Mammary epithelial cell (primary cell): ENCODE measurements at places on chromosomes 13 and 19.

GRCh38 chr13:46100191-46100815 is 4.5 kb downstream of the CPB2 start:
- DNase-seq, result no peak

- DNase-seq, result no peak
Observed at GRCh38 chr19:2394054-2394441, 33.3 kb downstream of the TIMM13 start.

DNA sequence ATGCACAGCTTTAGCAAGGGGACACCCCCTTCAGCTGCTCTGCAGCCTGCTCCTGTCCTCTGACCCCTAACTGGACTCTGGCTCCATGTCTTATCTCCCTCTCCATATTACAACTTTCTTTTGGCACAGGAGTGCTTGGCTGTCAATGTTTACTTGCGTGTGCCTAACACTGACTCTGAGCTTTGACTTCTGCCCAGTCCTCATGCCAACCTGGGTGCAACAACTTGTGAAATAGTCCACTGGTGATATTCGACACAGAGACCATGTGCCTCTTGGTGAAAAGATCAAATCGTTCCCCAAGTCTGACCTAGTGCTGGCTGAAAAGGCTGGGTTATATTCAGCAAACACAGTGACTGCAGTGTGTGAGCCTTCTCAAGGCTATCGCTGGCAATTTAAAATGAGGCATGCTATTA is 34.1 kb upstream of the KLF12 start:
- no peak for DNase-seq

DNA sequence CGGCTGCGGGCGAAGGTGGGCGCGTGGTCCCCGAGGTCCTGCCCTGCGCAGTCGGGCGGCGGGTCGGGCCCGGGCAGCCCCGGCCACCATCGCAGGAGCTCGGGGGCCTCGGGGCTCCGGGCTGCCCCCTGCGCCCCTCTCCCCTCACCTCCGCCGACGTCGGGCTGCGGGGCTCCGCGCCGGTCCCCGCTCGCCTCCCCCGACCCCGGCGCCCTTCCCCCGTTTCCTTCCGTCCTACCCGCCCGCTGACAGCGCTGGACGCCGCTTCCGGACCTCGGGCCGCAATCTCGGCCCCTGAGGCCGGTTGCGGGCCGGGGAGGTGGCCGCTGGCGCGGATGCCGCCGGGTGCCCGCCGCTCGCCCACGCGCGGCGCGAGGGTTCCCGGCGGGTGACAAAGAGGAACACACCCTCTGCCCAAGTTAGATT is 720 bp downstream of the FARP1 start:
- peak; percentile 20 for DNase-seq

GRCh38 chr13:45872566-45872965 is 21.0 kb upstream of the SIAH3 start:
- no peak for DNase-seq

- no peak for DNase-seq
Observed at GRCh38 chr19:34549833-34550232, 68.3 kb downstream of the WTIP start.

DNA sequence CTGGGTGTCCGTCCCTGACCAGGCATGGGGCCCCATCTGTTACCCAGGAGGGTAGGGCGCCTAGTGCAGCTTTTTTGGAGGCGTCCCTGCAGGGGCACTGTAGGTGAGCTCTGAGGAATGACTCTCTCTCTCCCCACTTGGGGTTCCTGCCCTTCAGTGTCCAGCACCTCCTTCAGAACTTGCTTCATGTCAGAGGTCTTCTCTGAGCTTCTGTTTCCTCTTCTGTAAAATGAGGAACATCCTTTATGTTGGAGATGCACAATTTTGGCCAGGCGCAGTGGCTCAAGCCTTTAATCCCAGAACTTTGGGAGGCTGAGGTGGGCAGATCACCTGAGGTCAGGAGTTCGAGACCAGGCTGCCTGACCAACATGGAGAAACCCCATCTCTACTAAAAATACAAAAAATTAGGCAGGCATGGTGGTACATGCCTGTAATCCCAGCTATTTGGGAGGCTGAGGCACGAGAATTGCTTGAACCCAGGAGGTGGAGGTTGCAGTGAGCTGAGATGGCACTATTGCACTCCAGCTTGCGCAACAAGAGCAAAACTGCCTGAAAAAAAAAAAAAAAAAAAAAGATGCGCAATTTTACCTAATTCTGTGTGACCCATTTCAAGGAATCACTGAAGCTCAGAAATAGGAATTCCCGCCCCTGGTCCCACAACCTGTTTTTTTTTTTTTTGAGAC is 15.2 kb upstream of the PIK3R2 start:
- DNase-seq, result no peak

GRCh38 chr13:109615721-109616420 is 170.5 kb downstream of the IRS2 start:
- no peak for DNase-seq

DNA sequence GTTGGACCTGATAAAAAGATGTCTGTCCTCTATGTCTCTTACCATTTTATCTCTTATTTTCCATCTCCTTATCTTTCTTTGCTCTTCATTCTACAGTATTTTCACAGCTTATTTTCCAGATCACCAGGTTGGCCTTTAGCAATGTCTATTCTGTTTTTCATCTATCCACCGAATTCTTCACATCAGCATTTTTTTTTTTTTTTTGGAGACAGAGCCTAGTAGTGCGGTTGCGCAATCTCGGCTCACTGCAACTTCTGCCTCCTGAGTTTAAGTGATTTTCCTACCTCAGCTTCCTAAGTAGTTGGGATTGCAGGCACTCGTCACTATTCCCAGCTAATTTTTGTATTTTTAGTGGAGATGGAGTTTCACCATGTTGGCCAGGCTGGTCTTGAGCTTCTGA is 49.0 kb downstream of the DNAJC15 start:
- no peak for DNase-seq

GRCh38 chr19:478976-479375 is 17.3 kb upstream of the MADCAM1 start:
- no peak for DNase-seq

DNA sequence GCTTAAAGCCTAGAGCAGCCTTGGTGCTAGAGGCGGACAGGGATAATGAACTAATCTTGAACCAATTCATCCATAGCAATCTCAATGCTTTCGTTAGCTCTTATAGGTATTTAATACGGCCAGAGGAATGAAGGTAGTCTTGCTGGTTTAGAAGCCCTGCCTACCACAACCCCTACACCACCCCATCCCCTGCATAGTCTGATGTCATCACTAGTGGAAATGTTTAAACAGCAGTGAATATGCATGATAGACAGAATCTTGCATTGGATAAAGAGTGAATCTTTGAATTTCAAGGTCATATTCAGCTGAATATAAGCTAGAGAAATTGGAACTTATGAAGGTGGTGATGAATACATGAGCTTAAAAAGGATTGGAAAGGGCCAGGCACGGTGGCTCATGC is 321.9 kb downstream of the ITGBL1 start:
- DNase-seq, result no peak

DNA sequence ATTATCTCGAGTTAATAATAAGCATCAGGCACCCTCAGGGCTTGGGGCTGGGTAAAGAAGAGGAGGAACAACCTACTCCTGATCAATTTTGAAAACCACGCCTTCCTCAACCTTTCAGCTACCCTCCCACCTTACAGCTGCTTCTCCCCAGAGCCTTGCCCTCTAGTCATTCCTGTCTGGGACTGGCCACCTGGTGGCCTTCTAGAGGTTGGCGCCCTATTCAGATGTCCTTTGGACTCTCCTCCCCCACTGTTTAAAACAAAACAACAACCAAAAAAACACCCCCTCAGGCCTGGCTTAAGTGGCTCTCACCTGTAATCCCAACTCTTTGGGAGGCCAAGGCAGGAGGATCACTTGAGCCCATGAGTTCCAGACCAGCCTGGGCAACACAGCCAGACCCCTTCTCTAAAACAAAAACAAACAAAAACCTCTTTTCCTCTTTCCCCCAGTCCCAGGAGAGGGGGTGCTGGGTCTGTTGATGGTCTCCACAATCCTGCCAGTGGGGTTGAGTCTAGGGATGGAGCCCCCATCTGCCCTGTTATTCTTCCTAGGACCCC is 62.3 kb downstream of the CCDC70 start:
- DNase-seq, result no peak

GRCh38 chr13:79631051-79631659 is 150.2 kb downstream of the NDFIP2 start:
- DNase-seq, result peak; percentile 97

GRCh38 chr13:79407349-79407979 is 1.4 kb upstream of the RBM26 start:
- no peak for DNase-seq

DNA sequence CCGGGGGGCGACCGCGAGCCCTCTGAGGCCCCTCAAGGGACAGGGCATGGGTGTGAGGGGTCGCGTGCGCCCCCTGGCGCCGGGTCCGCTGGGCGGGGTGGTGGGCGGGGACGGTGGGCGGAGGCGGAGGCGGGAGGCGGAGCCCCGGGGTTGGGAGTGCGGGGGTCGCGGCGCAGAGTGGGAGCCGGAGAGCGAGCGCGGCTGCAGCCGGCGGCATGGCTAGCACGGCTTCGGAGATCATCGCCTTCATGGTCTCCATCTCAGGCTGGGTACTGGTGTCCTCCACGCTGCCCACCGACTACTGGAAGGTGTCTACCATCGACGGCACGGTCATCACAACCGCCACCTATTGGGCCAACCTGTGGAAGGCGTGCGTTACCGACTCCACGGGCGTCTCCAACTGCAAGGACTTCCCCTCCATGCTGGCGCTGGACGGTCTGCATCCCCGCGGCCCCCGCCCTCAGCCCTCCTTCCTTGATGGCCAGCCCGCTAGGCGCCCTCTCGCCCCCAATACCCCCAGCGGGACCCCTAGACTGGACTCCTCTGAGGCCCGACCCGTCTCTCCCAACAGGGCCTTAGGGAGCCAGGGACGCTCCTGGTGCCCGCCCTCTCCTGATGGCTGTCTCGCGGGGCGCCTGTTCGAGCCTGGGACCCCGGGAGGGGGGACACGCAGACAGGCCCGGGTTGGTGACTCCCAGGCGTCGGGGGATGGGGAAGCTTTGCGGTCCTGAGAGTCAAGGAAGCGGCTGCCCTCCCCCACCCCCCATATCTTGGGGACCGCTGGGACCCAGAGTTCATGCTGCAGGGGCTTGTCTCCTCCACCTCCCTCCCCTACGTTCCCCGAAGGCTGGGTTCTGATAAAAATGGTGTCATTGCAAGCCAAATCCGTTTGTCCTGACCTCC is at the start of gene CLDN10:
Gene CLDN10, plus strand, starts transcription at position 182 of the 903 bp plus-strand sequence. Its CDS starts 34 bp downstream, at position 216.
- no peak for DNase-seq

GRCh38 chr19:39190768-39191167 is 6.0 kb upstream of the NCCRP1 start:
- DNase-seq, result no peak

GRCh38 chr13:83286737-83287136 is 595.5 kb downstream of the SLITRK1 start:
- DNase-seq, result peak; percentile 51

GRCh38 chr19:33551676-33552075 is 30.1 kb upstream of the PEPD start:
- DNase-seq, result no peak

DNA sequence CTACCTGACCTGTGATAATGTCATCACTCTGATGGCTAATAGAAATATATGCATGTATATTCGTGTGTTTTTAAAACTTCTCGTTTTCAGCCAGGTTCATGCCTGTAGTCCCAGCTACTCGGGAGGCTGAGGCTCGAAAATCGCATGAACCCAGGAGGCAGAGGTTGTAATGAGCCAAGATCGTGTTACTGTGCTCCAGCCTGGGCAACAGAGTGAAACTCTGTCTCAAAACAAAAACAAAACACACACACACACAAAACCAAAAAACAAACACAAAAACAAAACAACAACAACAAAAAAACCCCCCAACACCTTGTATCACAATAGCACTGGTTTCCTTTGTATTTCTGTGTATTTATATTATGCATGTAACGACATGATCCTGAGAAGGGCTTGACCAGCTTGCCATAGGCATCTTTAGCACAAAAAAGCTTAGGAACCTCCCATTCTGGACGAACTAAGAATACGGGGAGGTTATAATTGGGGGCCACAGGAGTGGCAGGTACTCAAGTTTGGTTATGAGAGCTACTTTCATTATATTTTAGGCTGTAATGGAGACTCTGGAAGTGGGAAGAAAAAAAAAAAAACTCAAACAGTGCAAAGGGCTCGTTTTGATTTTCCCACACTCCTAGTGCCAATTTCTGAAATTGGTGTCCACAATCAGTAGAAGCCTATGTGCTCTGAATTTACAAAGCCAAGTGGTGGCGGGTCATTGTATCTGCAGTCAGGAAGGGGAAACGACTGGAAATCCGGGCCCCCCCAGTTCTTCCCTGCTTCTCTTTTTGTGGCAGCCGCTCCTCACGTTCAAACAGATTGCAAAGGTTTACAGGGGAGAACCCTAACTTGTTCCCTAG is 1.2 kb upstream of the ACP7 start:
- peak; percentile 21 for DNase-seq

DNA sequence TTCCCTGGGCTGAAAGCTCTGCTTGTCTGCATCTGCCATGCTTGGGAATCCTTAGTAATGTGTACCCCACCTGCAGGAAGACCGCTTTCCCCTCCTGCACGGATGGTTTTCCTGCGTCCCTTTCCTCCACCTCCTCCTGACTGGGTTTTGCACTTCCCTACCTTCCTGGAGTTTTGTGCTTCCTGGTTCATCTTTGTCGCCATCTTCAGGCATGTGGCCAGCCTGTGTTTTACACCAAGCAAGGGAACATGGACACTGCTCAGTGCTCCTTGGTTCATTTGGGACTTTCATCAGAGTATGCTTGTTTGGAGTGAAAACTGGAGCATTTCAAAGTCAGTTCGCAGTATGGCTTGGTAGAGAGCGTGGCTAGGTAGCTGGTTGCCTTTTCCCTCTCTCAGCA is 30.7 kb downstream of the ERICH6B start:
- DNase-seq, result peak; percentile 15

DNA sequence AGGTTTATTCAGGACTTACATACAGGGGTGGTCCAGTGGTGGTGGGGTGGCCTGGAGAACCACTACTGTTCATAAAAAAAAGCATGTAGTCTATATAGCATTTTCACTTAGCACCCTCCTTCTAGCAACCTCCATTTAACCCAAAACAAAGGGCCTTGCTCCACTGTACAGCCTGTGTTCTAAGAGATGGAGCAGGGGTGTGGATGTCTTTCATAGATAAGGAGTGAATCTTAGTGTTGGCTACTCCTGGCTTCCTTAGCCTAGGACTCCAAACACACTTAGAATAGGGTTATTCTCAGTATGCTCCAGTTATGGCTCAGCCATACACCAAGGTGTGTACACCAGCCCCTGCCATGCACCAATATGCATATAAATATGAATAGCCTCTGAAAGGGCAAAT is 95.2 kb downstream of the ELF1 start:
- no peak for DNase-seq

GRCh38 chr13:49657241-49657641 is 28.9 kb downstream of the ARL11 start:
- DNase-seq, result no peak

GRCh38 chr13:101026736-101027398 is 352.3 kb upstream of the TMTC4 start:
- DNase-seq, result no peak

GRCh38 chr19:15555021-15555420 is 46.7 kb downstream of the CYP4F22 start:
- DNase-seq, result no peak

- DNase-seq, result no peak
Observed at GRCh38 chr13:90806016-90806615, 541.4 kb upstream of the MIR17HG start.

- no peak for DNase-seq
Observed at GRCh38 chr13:111927181-111927540, 139.8 kb upstream of the SOX1 start.

GRCh38 chr19:35745328-35746086 is at the start of the genes PSENEN and U2AF1L4:
PSENEN (plus strand) TSS chr19:35745651; CDS start chr19:35745931, 280 bp downstream.
U2AF1L4 (minus strand) TSS chr19:35745418; CDS start chr19:35745391, 27 bp downstream.
- peak; percentile 99 for DNase-seq
